ENCODE measurements at places on chromosomes 3 and 15.
A peak's percentile ranks its signal among the peaks of the same experiment; 100 is the strongest.

DNA sequence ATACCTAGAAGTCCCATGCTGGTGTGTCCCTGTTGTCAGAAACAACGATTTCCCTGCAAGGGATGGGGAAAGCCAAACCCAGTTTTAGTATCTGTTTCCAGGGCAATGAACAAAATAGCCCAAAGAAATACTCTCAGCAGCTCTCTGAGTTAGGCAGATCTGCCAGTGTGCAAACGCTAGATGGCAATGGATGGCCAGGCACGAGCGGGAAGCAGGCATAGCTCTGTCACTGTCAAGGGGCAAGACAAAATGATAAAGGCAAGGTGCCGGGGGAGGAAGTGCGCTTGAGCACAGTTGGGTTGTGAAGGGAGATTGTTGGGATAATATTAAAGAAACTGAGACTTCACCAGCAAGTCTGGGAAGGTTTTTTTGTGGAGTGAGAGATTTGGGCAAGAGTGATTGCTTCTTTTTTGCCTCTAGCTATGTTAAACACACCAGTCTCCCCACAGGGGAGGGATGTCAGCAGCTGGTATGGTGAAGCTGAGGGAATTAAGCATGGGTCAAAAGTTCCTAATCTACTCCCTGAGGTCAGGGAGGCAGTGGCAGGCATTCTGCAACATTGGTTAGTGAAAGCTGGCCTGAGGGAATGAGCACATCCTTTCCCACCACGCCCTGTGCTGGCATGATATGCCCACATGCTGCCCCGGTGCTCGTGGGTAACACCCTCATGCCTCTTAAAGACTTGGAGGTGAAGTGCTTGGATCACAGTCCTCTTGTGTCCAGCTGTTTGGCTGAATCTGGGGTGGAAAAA, 117.5 kb downstream of the PDCD6IP start:
- DNase-seq = no peak

- DNase-seq = peak; percentile 22
These were observed 539 bp upstream of the MGLL start for GRCh38 chr3:127822682-127823425.

DNA sequence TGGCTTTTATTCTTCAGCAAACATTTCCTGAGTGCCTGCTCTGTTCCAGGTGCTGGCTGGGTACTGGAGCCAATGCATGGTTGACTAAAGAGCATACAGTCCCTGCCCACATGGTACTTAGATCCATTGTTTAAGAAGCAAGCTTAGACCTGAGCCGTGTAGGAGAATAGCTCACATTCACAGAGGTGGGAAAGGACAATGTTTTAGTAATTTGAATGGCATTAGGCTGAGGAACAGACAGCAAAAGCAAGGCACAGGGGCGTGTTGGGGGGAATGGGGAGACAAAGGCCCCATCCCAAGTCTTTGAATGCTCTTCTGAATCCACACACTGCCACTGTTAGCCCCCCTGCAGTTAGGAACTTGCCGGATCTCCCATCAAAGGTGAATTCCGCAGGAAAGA, 388.2 kb upstream of the RGMA start:
- DNase-seq = no peak

- DNase-seq = no peak
These were observed 580.6 kb upstream of the ADAMTS9 start for GRCh38 chr3:65268426-65268825.

GRCh38 chr15:70091726-70092463, 5.8 kb downstream of the TLE3 start:
- DNase-seq = no peak

GRCh38 chr15:39154227-39154638, 426.6 kb upstream of the THBS1 start:
- DNase-seq = no peak

- no peak for DNase-seq
These were observed 85.4 kb upstream of the BOC start for GRCh38 chr3:113125951-113126350.

GRCh38 chr3:11002371-11002807, 9.8 kb downstream of the SLC6A1 start:
- no peak for DNase-seq

DNA sequence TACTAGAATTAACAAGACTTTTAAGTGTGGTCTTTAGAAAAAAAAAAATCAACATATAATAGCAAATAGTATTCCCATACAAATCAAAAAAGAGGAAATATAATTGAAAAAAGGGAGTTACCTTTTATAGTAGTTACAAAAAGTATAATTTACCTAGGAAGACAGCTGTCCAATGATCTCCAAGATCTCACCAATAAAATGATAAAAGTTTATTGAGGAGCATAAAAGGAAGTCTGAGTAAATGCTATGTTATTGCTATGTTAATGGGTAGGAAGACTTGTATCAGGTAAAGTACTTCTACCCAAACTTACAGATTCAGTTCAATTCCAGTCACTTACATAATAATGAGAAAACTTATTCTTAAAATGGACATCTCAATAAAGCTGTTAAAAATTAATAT, 379.0 kb upstream of the TPM1 start:
- DNase-seq = no peak

- no peak for DNase-seq
These were observed 6.2 kb downstream of the HLTF start for GRCh38 chr3:149080011-149080698.

GRCh38 chr15:67224889-67225288, 29.6 kb downstream of the AAGAB start:
- DNase-seq = no peak

GRCh38 chr3:52688266-52688665, 2.4 kb downstream of the GNL3 start:
- DNase-seq = no peak

Measured in progenitor cell of endocrine pancreas (in vitro differentiated cells).